ENCODE measurements at places on chromosomes 5 and 9. TPM values are rescaled to one million over a fixed set of nuclear protein-coding genes. Genes with fewer than 3 reads are reported as not detected.

KCTD16 gene
- under 0.01 TPM for total RNA-seq

ADAMTS2 gene
- total RNA-seq: 0.38 TPM

SCGB3A1 gene
- total RNA-seq: 1.5 TPM

RNF224 gene
- total RNA-seq: not detected

SLC34A1 gene
- not detected for total RNA-seq

ARSI gene
- not detected for total RNA-seq

LPAR1 gene
- total RNA-seq: 0.13 TPM

IFNA21 gene
- total RNA-seq: not detected

- no peak for DNase-seq
These were observed 185.3 kb upstream of the IER5L start for GRCh38 chr9:129363216-129363873.

DNA sequence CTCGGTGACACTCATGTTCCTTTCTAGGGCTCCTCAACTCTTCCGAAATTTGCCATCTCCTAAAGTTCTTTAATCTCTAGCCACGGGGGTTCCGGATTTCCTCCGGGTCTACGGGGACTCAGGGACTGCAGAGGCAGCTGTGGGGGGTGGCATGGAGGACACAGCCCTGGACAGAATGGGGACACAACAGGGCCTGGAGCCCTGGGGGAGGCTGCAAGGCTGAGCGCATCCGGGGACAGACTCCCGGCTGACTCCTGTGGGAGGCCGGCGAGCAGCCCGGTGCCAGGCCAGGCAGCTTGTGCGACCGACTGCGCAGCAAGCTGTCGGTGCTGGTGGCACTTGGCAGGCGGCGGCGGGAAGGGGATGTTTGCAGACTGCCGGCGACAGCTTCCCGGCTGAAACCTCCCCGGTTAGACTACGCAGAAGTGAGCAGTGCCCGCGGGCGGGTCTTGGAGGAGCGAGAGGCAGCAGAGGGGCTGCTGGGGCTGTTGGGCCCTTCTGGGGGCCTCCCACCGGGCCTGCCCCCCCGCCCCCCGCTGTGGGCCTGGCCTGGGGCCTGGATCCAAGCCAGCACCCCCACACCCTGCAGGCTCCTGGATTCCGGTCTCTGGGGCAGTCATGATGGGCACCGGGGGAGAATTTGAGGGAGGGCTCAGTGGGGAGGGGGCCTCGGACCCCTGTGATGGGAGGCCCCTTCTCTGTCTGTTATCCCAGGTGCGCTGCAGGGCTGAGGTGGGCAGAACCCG is 28.7 kb upstream of the UBAC1 start:
- DNase-seq: no peak

DNA sequence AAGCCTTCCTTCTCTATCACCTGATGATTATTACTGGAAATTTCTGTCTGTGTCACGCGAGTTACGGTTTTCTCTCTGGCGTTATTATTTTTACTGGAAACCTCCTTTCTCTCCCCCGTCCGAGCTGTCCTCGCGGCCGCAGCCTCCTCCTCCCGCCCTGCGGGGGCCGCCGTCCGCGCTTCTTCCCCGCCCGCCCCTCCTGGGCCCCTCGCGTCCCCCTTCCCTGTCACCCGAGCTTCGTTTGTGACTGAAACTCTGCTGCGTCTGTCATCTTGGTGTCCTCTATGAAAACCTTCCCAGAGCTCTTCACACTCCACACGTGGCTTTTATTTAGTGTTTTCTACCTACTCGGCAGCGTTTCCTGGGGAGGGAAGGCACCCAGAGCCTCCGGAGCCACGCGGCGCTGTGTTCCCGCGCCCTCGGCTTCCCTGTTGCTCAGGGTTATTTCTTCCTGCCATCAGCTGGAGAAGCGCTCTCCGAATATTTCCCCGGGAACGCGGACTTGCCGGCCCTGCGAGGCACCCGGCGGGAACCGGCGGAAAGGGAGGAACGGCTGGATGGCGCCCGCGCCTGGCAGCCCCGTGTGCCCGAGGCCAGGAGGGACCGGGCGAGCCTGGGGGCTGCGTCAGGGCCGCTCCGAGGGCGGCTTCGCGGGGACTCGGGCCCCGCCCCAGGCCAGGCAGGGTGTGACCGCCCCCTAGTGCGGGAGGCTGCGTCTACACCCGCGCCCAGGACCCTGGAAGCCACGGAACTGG is 33.9 kb downstream of the TRIP13 start:
- DNase-seq: peak; percentile 45

- no peak for DNase-seq
These were observed 65.7 kb downstream of the CDH12 start for GRCh38 chr5:22787398-22787797.

DNA sequence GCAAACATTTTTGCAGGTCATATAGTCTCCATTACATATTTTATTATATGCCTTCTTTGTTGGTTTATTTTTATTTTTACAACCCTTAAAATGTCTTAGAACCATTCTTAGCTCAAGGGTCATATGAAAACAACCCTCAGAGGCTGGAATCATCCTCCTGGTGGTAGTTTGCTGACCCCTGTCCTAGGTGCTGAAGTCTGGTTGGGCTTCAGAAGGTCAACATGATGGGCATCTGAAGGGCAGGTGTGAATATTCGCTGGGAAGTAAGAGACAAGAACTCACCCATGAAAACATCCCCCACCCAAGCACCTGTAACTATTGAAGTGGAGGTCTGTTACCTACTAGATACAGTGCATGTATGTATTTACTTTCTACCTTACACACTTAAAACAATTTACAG is 75.4 kb downstream of the OSMR start:
- DNase-seq: peak; percentile 20
